ENCODE measurements at places on chromosomes 3 and 15. TPM values are rescaled to one million over a fixed set of nuclear protein-coding genes. Genes with fewer than 3 reads are reported as not detected.

The MOBP gene
- not detected for total RNA-seq

The ANKRD63 gene
- total RNA-seq = not detected

The COL6A5 gene
- not detected for total RNA-seq

The CCR4 gene
- 0.05 TPM for total RNA-seq

The CD200 gene
- total RNA-seq = 3.4 TPM

Measured in dermis blood vessel endothelial cell (primary cell).